ENCODE measurements at places on chromosomes 2 and 18. TPM values are rescaled to one million over a fixed set of nuclear protein-coding genes. Genes with fewer than 3 reads are reported as not detected.
A peak's percentile ranks its signal among the peaks of the same experiment; 100 is the strongest.

Gene CNGA3
- total RNA-seq, result not detected

Gene NOSTRIN
- 3.5 TPM for total RNA-seq

Gene CPO
- total RNA-seq, result 0.38 TPM

Gene DUSP2
- 0.98 TPM for total RNA-seq

Gene GCG
- not detected for total RNA-seq

Gene RTP5
- total RNA-seq, result not detected

Gene AFF3
- total RNA-seq, result 2.3 TPM

Gene HOXD1
- total RNA-seq, result not detected

Gene MC4R
- total RNA-seq, result not detected

Gene UPP2
- 0.91 TPM for total RNA-seq

- DNase-seq, result no peak
Observed at GRCh38 chr2:109217362-109218086, 88.5 kb downstream of the SH3RF3 start.

- no peak for DNase-seq
Observed at GRCh38 chr2:12155303-12156051, 409.0 kb downstream of the LPIN1 start.

GRCh38 chr2:68857202-68857845 is 13.9 kb downstream of the BMP10 start:
- DNase-seq, result no peak

DNA sequence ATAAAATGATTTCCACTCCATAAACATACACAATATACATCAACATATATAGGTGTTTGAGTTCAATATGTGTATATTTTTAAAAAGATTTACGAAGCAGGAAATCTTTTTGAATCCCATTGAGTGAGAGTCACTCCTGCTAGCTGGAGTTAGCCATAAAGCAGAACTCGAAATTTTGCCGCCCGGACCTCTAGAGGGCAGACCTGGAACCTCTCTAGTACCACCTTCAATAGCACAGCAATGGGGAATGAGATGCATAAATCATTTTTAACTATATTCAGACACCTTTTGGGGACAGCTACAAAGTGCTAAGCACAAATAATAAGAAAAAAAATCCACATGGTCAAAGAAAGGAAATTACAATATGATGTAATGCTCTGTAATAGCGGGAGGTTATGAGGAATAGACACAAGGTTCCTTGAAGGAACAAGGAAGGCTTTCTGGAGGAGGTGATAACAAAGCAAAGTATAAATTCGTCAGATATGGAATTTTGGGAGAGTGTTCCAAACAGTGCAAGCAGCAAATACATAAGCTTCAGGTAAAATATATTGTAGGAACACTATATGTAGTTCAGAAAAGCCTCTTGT is 533.4 kb downstream of the ERBB4 start:
- DNase-seq, result no peak

DNA sequence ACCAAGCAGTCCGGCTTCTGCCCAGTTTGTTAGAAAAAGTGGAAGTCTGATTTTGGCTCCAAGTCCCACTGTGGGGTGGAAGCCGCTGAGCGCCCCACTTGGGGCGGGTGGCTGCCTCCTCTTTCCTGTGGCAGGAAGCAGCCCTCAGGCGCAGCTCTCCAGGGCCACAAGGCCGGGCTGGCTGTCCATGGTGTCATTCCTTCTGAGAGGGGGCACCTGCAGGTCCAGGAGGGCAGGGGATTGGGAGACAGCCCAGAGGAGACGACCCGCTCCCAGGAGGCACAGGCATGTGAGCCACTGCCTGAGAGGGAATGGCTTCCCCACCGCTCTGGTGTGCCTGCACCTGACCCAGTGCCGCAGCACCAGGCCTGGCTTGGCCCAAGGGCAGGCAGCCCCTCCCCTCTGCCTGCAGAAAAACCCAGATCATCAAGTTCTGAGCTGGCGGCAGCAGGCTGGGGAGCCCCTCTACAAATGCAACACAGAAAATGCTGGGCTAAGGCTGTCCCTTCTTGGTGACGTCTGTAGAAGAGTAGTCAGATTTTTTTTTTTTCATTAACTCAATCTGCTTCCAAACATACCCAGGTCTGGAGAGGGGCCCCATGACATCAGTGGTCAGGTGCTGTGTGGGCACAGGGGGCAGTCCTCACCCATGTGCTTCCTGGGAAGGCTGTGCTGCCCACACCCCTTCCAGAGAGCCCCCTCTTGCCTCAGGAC is 38.4 kb downstream of the HS6ST1 start:
- DNase-seq, result peak; percentile 39

DNA sequence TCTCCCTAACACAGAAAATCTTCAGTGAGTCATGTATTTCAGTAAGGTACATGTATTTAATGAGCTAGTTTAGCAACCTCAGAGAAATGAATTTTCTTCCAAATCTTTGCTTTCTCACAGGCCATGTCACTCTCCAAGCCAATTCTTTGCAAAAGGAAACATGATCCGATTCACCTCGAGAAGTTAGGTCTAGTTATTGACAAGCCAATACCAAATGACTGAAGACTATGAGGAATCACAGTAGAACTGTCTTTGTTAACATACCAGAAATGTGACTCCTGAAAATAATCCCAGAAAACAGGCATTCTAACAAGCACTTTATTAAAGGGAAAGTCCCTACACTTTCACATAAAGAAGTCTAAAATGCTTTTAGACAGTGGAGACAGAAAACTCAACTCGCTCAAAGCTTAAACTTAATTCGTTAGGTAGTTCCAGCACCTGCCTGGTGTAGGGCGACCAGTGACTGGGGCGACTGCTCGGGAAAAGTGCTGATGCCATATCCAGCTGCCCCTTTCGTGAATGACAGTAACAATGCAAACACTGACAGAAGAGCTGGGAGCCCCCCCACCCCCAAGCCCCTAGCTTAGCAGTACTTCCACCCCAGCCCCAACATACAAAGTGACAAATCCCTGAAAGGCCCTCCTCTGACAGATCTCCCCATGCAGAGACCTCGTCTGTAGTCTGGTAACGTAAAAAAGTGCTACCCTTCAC is 1.8 kb downstream of the MEMO1 start:
- no peak for DNase-seq

- DNase-seq, result no peak
Observed at GRCh38 chr2:127770973-127771735, 39.8 kb downstream of the WDR33 start.

GRCh38 chr2:104430359-104430740 is 423.6 kb upstream of the POU3F3 start:
- no peak for DNase-seq

DNA sequence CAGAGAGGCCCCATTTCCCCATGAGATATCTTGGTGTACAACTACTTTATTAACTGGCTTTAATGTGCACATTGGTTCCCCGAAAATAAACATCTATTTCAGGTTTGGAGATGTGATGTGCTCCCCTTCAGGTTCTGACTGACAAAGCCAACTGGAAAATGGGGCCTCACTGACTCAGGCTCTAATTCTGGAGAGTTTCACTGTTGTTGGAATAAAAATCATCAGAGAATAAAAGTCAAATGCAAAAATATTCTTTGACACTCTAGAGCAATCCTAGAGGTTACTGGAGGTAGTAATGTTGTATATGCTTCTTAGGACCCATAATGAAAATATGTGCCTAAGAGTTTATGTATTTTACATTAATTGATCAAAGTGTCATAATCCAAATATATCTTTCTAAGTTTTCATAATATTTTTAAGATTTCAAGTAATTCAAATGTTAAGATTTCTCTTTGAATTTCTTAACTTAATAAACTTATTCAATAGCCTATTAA is 189.9 kb upstream of the COL3A1 start:
- no peak for DNase-seq

GRCh38 chr18:80194874-80195570 is 52.3 kb downstream of the PARD6G start:
- DNase-seq, result peak; percentile 29

GRCh38 chr2:241869087-241869961 is at the start of gene RTP5:
TSS of gene RTP5 (plus strand) at chr2:241869729. CDS start at chr2:241869757, 28 bp downstream.
- no peak for DNase-seq

DNA sequence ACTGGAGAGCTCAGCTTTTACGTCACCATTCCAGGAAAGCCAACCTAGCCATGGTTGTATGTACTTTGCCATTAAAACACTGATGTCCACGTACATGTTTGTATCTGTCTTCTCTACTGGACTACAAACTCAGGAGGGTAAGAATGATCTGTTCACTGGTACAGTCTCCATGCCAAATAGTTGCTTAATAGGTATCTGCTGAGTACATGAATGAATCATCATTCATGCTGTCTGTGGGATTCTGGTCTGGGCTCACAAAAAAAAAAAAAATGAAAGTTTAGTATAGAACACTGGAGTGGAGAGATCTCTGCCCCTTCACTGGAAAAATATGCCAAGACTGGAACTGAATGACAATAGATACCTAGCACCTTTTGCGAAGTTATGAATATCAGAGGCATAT is 102.6 kb upstream of the ITGA4 start:
- no peak for DNase-seq

DNA sequence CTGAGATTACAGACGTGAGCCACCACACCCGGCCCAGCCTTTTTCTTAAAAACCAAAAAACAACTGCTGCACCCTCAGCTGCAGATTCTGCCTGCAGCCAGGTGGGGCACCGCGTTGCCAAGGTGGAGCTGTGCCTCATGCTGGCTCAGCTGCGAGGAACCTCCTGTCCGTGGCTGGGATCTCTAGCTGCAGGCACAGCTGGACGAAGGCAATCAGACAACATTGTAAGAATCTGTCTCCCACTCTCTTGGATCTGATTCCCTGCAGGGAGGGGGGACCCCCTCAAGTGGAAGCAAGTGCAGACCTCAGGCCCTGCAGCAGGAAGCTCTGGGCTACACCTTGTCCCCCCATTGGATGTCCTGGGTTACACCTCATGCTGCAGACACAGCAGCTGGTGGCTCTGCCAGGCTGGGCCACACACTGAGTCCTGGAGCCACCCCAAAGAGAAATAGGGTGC is 24.1 kb downstream of the CIDEA start:
- DNase-seq, result no peak

- DNase-seq, result no peak
Observed at GRCh38 chr2:150099805-150100204, 387.7 kb downstream of the RND3 start.

- DNase-seq, result no peak
Observed at GRCh38 chr2:147512206-147512605, 332.6 kb upstream of the ACVR2A start.

Measured in left lobe of liver (tissue), 2 donors.